Stomach (tissue), 19 donors: ENCODE measurements at places on chromosomes 2 and 18. TPM values are rescaled to one million over a fixed set of nuclear protein-coding genes. Genes with fewer than 3 reads are reported as not detected.

- DNase-seq: no peak
These were observed 17.0 kb downstream of the ARHGAP28 start for GRCh38 chr18:6746386-6746960.

- peak; percentile 89 for DNase-seq
These were observed at the start of gene CDC42EP3 for GRCh38 chr2:37671009-37671815. Gene CDC42EP3, minus strand, starts transcription at chr2:37671642. Its CDS starts 25,055 bp downstream, at chr2:37646587.

DNA sequence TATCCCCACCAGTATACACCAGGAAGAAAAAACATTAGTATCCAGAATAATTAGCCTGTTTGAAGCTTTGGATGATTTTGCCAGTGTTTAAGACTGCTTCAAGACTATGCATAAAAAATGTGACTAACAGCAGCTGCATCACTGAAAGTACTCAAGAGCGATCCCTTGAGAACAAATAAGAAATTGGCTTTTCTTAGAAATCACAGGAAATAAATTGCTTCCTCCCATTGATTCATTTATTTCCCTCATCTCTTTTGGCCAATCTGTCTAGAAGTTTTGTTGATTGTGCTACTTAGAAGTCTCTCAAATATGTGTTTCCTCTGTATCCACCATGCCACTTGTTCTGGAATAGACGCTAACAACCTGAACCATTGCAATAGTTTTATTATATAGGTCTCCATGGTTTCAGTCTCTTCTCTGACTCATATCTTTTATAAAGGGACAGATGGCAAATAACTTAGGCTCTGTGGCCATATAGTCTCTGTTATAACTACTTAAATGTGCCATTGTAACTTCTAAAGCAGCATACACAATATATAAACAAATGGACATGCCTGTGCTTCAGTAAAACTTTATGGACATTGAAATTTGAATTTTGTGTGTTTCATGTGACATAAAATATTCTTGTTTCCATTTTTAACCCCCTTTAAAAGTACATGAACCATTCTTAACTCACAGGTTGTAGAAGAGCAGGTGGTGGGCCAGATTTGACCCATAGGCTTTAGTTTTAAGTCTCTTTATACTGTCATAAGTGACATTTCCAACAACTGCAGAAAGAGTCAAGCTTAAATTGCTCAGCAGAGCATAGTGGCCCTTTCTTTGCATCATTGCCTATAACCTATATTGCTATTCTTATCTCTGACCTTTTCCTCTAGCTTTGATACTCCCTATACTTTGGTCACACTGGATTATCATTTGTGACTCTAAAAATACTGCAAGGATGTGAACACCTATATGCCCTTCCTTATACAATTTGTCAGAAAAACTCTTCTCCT is 123.9 kb downstream of the MC4R start:
- no peak for DNase-seq

GRCh38 chr2:173456960-173457359 is 102.3 kb downstream of the CDCA7 start:
- no peak for DNase-seq

DNA sequence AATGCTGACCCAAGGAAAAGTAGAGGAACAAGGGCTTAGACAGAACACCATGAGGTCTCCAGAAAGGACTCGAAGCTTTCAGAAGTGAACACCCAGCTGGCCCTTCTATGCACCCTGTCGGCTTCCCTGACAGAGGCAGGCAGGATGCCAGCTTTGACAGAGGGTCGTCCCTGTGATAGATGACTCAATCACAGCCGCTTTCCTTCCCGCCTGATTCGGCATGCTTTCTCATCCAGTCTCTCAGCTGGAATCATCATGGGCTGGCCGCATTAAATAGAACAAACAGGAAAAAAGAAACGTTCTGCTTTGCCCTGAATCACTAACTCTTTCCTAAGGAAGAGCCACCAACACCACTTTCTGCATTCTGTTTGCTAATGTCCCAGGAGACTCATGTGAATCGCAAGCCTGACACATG is 140.3 kb upstream of the RAB12 start:
- DNase-seq: no peak

DNA sequence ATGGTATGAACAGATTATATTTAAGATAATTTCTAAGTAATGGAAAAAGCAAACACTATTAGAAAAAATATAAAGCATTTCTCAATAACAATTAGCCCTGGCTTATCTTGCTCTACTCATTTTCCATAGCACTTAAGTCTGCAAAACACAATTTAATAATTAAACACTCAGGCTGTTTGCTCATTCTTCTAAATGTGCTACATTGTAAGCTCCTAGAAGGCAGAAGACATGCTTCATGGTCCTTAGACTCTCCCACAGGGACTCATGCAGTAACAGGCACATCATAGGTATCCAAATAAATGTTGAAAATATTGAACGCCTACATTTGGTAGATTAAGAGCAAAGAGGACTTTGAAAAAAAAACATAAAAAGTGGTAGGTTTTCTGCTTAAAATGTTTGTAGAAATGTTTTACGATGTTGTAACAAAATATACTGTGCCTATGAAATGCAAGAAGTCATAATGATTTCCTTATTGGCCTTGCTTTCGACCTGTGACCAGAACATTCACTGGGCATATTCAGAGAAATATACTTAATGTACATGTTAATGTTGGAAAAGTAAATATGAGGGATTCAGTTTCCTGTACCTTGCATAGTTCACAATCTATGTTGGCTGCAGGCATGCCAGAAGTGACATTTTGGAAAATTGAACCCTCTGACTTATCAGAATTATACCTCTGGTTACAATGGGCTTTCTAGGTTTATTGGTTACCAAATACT is 27.2 kb downstream of the G6PC2 start:
- DNase-seq: no peak

LOXL3 gene
- total RNA-seq: 0.89 TPM

FEV gene
- not detected for total RNA-seq

CTAGE1 gene
- not detected for total RNA-seq

LCT gene
- not detected for total RNA-seq

MC5R gene
- total RNA-seq: not detected

RUFY4 gene
- not detected for total RNA-seq
